ENCODE measurements at places on chromosomes 4 and X.

- no peak for DNase-seq
Observed at GRCh38 chr4:106305435-106306055, 10.5 kb downstream of the TBCK start.

- no peak for DNase-seq
Observed at GRCh38 chr4:40183615-40184411, 13.0 kb upstream of the RHOH start.

DNA sequence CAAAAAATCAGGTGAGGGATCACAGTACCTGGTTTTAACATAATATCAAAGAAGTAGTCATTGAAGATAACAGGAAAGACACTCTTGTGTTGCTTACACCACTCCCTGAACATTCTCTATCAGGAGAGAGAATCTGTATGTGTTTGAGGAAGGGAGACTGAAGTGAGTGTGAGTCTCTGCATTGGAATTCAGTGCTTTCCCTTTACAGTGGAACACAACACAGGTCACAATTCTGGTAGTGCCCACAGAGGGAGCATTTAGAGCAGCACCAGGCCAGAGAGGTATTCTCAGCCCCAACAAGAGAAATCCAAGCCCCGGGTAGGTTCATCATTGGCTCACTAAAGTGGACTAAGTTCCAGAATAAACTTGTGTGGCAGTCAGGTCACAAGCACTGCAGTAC lies 64.7 kb upstream of the UBQLN2 start:
- DNase-seq: no peak

GRCh38 chr4:93394545-93395081 lies 433.9 kb upstream of the ATOH1 start:
- DNase-seq: no peak

- peak; percentile 64 for DNase-seq
Observed at GRCh38 chrX:123830309-123830708, 29.5 kb upstream of the XIAP start.

- DNase-seq: no peak
Observed at GRCh38 chr4:112674376-112674775, 37.4 kb downstream of the LARP7 start.

- DNase-seq: peak; percentile 13
Observed at GRCh38 chrX:9899640-9900111, 67.5 kb upstream of the CLDN34 start.

DNA sequence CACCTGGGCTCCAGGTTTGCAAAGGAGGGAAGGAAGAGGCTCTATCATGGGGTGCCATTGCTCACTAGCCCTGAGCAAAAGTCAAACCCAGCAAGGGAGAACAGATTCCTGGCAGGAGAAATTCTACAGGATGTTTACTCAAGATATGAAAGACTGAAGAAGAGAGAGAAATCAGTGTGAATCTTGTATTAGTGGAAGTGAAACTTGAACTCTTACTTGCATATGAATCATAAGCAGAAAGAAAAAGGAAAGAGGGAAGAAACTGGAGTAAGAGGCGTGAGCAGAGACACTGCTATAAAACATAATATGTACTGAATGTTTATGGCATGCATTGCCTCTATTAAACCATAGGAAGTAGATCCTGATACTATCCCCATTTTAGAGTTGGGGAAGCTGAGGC lies 60.9 kb downstream of the C4orf46 start:
- DNase-seq: peak; percentile 2

- DNase-seq: no peak
Observed at GRCh38 chrX:13662355-13662791, 9.4 kb downstream of the TCEANC start.

DNA sequence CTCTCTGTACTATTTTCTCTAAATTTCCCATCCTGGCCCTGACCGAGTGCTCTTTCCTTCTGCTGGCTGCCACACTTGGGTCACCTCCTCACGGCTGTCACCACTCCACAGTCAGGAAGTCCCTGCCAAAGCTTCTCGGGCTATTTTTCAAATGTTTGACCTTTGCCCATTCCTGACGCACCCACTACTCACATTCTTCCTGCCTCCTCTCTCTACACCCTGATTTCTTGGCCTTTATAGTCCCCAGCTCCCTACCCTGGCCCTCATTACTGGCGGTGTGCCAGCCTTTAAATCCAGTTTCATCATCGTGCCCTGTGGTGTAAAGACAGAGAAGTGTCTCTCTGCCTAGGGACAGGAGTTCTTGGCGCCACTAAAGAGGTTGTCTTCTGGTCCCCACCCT lies 46.4 kb upstream of the GATB start:
- DNase-seq: peak; percentile 5

DNA sequence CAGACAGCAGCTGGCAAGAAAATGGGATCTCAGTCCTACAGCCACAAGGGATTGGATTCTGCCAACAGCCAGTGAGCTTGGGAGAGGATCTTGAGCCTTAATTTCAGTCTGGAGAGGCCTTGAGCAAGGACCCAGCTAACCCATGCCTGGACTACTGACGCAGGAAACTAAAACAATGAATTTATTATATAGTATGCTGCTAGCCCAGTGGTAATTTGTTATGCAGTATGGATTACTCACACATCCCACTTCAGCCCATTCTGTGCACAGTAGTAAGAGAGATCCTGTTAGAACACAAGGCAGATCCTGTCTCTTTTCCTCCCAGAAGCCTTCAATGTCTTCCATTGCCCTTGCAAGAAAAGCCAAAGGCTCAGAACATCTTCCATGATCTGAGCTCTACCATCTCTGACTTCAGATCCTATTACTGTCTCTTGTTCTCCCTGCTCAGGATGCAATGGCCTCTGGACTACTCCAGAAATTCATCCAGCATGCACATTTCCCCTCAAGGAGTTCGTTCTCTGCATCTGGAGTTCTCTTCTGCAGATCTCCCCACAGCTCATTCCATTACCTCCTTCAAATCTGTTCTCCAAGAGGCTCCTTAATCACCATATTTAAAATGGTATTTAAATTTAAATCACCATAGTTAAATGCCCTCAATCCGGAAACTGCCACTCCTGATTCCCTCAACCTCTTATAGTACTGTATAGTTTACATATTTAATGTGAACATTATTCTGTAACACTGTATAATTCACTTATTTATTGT lies 27.6 kb downstream of the SMIM20 start:
- DNase-seq: no peak

Measured in Daoy (cell line).